ENCODE measurements at places on chromosomes 7 and 10. TPM values are rescaled to one million over a fixed set of nuclear protein-coding genes. Genes with fewer than 3 reads are reported as not detected.

GRCh38 chr7:1669064-1669951, 769 bp upstream of the ELFN1 start:
- no peak overlapping the region for H3K27ac ChIP-seq
- H3K36me3 ChIP-seq = no peaks in the 10 kb centered on the region
- H3K27me3 ChIP-seq = peaks cover 25% of the 10 kb centered on the region
- DNase-seq = peak; percentile 8
- H3K4me1 ChIP-seq = peaks cover 5% of the 10 kb centered on the region
- H3K4me3 ChIP-seq = no peak overlapping the region

- no peaks in the 10 kb centered on the region for H3K36me3 ChIP-seq
- H3K27ac ChIP-seq = no peak overlapping the region
- H3K4me1 ChIP-seq = no peaks in the 10 kb centered on the region
- H3K27me3 ChIP-seq = no peaks in the 10 kb centered on the region
Measured at GRCh38 chr7:77651575-77652162, 44.6 kb upstream of the RSBN1L start.

DNA sequence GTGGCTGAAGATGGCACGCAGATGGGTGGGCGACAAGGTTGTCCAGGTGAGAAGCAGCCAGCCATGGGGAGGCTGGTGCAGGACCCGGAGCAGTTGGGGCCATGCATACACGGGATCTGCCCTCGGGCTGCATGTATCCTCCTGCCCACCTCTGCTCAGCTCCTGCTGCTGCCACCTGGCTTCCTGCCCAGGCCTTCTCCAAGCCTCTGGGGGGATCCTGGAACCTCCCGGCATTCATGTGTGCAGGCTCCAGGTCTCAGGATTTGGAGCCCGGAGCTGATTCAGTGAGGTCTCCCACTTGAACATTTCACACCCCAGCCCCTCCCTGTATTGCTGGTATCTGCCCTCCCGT, 27.0 kb downstream of the PDGFA start:
- DNase-seq = no peak
- H3K27ac ChIP-seq = no peak overlapping the region
- no peaks in the 10 kb centered on the region for H3K27me3 ChIP-seq

- H3K4me3 ChIP-seq = peak overlapping the region; percentile 91
- H3K4me1 ChIP-seq = peaks cover 44% of the 10 kb centered on the region
- H3K27me3 ChIP-seq = no peaks in the 10 kb centered on the region
- peak overlapping the region; percentile 93 for H3K27ac ChIP-seq
- no peaks in the 10 kb centered on the region for H3K36me3 ChIP-seq
- peak; percentile 85 for DNase-seq
Measured at GRCh38 chr10:5975641-5976473, 1.5 kb downstream of the IL15RA start.

GRCh38 chr10:86182595-86182994, 184.0 kb downstream of the GRID1 start:
- H3K4me1 ChIP-seq = no peaks in the 10 kb centered on the region
- H3K27ac ChIP-seq = no peak overlapping the region
- DNase-seq = no peak
- H3K36me3 ChIP-seq = no peaks in the 10 kb centered on the region
- H3K4me3 ChIP-seq = no peak overlapping the region
- peaks cover 2% of the 10 kb centered on the region for H3K27me3 ChIP-seq

DNA sequence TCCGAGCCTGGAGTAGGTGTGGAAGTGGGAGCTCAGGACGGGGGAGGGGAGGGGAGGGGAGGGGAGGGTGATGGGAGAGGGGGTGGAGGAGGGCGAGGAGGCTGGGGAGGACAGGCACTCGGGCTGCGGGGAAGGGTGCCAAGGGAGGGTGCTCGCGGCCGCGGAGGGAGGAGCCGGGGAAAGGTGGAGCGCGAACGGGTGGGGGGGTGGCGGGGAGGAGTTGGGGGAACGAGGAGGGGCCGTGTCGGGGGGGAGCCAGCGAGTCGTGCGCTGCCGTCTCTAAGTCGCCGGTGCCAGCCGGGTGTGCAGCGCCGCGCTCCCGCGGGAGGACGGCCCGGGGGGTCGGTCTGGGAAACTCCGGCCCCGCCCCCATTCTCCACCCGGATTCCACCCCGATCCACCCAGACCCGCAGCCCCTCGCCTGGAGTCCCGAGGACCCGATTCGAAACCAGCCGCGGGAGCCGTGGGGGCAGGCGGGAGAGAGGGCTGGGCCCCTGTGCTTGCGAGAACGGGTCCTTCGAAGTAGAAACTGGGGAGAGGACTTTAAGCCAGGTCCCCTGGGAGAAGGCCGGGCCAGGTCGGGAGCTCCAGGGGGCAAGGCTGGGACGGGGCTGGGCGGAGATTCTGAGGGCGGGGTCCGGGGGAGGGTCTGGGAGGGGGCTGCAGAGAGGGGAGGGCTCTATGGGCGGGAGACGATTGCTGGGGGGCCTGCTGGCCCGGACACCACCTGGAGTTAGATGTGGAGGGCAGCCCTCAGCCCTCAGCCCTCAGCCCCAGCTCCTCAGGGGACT, at the start of gene ZNF467:
TSS of gene ZNF467 (minus strand) at position 143 of the 791 bp plus-strand sequence. CDS start 2,556 bp downstream, outside the sequence.
- no peak within 1 kb of the TSS for H3K27ac ChIP-seq
- H3K27me3 ChIP-seq = peaks cover 2% of the 10 kb centered on the region
- DNase-seq = peak; percentile 34
- H3K4me1 ChIP-seq = peaks cover 1% of the 10 kb centered on the region
- peak within 1 kb of the TSS; percentile 63 for H3K4me3 ChIP-seq

GRCh38 chr10:42990016-42990720, 86.7 kb upstream of the RET start:
- H3K36me3 ChIP-seq = no peaks in the 10 kb centered on the region
- no peaks in the 10 kb centered on the region for H3K27me3 ChIP-seq

- H3K27ac ChIP-seq = no peak overlapping the region
- no peak for DNase-seq
- no peaks in the 10 kb centered on the region for H3K36me3 ChIP-seq
- H3K4me1 ChIP-seq = no peaks in the 10 kb centered on the region
- no peaks in the 10 kb centered on the region for H3K27me3 ChIP-seq
Measured at GRCh38 chr10:37679465-37679864, 177.9 kb downstream of the ZNF248 start.

DNA sequence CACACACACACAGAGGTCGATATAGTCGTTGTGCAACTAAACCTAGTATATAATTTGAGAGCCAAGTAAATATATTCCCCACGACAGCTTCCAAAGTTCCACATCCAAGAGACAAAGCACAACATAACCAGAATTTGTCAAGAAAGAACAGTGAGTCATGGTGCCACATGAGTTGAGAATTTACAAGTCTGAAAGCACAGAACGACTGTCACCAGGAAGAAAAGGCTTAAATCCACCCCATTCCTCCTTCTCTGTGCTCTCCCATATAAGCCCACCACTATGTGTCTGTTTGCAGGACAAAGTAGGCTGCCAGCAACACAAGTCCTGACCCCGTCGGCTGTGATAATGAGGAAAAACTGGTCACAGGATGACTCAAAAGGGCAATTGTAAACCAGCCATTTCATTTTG, 32.8 kb downstream of the GSAP start:
- H3K27ac ChIP-seq = no peak overlapping the region
- peaks cover 16% of the 10 kb centered on the region for H3K4me1 ChIP-seq
- no peaks in the 10 kb centered on the region for H3K27me3 ChIP-seq

GRCh38 chr7:96217147-96217546, 104.8 kb downstream of the SLC25A13 start:
- H3K27ac ChIP-seq = no peak overlapping the region
- no peak overlapping the region for H3K4me3 ChIP-seq
- DNase-seq = no peak
- no peaks in the 10 kb centered on the region for H3K27me3 ChIP-seq
- no peaks in the 10 kb centered on the region for H3K4me1 ChIP-seq

GRCh38 chr7:45715471-45716352, 141.5 kb downstream of the ADCY1 start:
- no peaks in the 10 kb centered on the region for H3K27me3 ChIP-seq
- H3K4me3 ChIP-seq = no peak overlapping the region
- no peak for DNase-seq
- H3K4me1 ChIP-seq = no peaks in the 10 kb centered on the region

DNA sequence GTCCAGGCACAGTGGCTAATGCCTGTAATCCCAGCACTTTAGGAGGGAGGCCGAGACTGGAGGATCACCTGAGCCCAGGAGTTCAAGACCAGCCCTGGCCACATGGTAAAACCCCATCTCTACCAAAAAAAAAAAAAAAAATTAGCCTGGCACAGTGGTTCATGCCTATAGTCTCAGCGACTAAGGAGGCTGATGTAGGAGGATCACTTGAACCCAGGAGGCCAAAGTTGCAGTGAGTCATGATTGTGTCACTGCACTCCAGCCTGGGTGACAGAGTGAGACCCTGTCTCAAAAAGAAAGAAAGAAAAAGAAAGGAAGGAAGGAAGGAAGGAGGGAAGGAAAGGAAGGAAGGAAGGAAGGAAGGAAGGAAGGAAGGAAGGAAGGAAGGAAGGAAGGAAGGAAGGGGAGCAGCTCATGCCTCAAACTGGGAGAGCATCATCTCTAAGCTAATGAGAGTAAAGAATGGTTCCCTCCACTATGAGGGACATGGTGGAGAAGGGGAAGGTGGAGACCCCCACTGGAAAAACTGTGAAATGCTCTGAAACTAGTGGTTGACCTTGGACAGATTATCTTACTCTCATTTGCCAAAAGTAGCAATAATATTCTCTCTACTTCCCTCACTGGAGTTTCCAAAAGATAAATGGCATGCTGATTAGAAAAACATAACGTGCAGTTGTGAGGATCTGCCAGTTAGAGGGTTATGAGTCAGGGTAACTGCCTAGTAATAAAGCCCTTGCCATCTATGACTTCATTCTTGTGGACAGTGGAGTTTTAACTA, 16.8 kb downstream of the GIMAP5 start:
- H3K4me1 ChIP-seq = peaks cover 74% of the 10 kb centered on the region
- DNase-seq = peak; percentile 54
- no peaks in the 10 kb centered on the region for H3K27me3 ChIP-seq
- H3K36me3 ChIP-seq = no peaks in the 10 kb centered on the region

- no peaks in the 10 kb centered on the region for H3K36me3 ChIP-seq
- H3K4me3 ChIP-seq = no peak overlapping the region
- no peak for DNase-seq
- no peaks in the 10 kb centered on the region for H3K27me3 ChIP-seq
Measured at GRCh38 chr10:11353006-11353896, 258.2 kb downstream of the USP6NL start.

DNA sequence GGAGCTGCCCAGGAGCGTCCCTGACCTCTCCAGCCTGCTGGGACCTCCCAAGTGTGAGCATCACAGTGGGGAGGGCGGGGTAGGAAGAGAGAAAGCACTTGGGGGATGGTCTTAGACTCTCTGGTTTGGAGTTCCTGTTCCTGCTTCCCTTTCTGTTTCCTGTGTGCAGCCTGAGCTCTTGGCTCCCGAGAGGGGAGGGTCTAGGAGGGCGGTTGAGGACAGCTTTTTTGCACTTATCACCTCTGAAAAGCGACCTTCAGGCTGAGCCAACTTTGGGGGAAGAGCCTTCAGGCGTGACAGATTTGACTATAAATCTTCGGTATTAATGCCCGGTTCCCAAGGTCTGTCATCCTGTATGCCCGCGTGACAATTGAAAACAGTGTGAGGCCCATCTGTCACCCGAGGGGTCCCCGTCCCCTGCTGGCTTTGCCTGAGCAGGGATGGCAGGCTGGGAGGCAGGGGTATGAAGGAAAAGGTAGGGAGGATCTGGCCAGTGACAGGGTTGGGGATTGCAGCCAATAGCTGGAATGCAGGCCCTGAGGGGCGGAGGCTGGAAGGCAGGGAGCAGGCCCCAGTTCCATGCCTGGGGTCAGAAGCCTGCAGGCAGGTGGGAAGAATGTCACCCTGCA, 78.6 kb downstream of the CDH23 start:
- no peaks in the 10 kb centered on the region for H3K36me3 ChIP-seq
- H3K27me3 ChIP-seq = peaks cover 3% of the 10 kb centered on the region
- no peak for DNase-seq

- H3K27ac ChIP-seq = no peak overlapping the region
- no peak overlapping the region for H3K4me3 ChIP-seq
- no peaks in the 10 kb centered on the region for H3K4me1 ChIP-seq
- no peak for DNase-seq
- H3K36me3 ChIP-seq = no peaks in the 10 kb centered on the region
- H3K27me3 ChIP-seq = no peaks in the 10 kb centered on the region
Measured at GRCh38 chr10:35937546-35937945, 295.4 kb upstream of the FZD8 start.

GRCh38 chr10:50406457-50407070, 155.2 kb upstream of the ASAH2 start:
- H3K4me3 ChIP-seq = no peak overlapping the region
- no peak overlapping the region for H3K27ac ChIP-seq
- H3K36me3 ChIP-seq = peaks cover 14% of the 10 kb centered on the region
- H3K4me1 ChIP-seq = peaks cover 10% of the 10 kb centered on the region
- no peak for DNase-seq

DNA sequence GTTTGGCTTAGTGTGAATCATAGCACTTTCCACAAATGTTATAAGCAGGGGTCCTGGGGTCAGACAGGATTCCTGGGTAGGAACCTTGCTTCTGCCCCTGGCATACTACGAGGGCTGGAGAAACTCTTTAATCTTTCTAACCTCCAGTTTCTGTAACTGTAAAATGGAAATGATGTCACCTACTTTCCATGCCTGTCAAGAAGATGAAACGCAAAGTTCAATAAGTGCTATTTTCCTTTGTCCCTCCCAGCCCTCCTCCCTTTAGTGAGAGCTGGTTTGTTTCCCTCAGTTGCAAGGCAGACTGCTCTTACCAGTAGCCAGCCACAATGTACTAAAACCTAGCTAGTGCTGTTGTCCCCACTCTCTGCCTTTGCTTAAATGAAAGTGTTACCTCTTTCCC, 117.1 kb upstream of the HPS1 start:
- no peaks in the 10 kb centered on the region for H3K4me1 ChIP-seq
- peaks cover 2% of the 10 kb centered on the region for H3K27me3 ChIP-seq
- H3K36me3 ChIP-seq = no peaks in the 10 kb centered on the region
- DNase-seq = no peak
- H3K4me3 ChIP-seq = no peak overlapping the region

Gene ANKMY2
- total RNA-seq = 7.8 TPM

Gene ARHGEF35
- total RNA-seq = 9.6 TPM

Gene GOLGA7B
- 0.87 TPM for total RNA-seq

Gene ADCY1
- total RNA-seq = 0.57 TPM

Gene RSU1
- 60.6 TPM for total RNA-seq

Gene ITPRID1
- total RNA-seq = not detected

Gene ADAP1
- 14.1 TPM for total RNA-seq

Gene NUB1
- total RNA-seq = 48.6 TPM

Gene GPER1
- total RNA-seq = 0.22 TPM

Gene ASAH2
- 3.3 TPM for total RNA-seq

Gene TUBB8
- not detected for total RNA-seq

Gene C10orf105
- total RNA-seq = 0.63 TPM

Gene RSPH10B
- total RNA-seq = not detected

Gene IRF5
- total RNA-seq = 22.9 TPM

Gene MAGI2
- 0.17 TPM for total RNA-seq

All from activated CD4-positive, alpha-beta memory T cell treated with anti-CD3 and anti-CD28 coated beads for 36 hours (primary cell).